Fibroblast of the aortic adventitia (primary cell): ENCODE measurements at places on chromosomes 3 and 15.

- DNase-seq, result no peak
Measured at GRCh38 chr3:99760031-99760430, 57.6 kb upstream of the CMSS1 start.

DNA sequence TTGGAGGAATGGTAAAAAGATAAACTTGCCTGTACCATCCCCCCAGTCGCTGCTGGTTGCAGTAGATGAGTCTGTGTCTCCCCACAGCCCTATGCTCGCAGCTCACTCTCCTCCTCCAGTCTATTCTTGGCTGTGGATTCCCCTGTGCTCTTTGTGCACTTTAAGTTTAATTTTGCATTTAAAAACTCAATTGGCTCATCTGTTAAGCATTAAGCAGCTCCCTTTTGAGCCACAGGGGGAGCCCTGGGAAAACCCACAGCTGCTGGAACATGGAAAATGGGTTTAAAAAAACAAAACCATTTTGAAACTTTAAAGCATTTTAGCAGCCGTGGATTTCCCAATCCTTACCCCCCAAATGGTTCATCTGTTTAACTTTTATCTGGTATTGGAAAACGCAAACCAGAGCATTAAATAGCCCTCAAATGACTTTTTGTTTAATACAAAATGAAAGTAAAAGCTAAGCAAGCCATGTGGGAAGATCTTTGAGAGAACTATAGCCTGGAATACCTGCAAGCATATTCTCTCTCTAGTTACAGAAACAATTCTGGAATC lies 536.9 kb downstream of the ZIC1 start:
- peak; percentile 94 for DNase-seq

DNA sequence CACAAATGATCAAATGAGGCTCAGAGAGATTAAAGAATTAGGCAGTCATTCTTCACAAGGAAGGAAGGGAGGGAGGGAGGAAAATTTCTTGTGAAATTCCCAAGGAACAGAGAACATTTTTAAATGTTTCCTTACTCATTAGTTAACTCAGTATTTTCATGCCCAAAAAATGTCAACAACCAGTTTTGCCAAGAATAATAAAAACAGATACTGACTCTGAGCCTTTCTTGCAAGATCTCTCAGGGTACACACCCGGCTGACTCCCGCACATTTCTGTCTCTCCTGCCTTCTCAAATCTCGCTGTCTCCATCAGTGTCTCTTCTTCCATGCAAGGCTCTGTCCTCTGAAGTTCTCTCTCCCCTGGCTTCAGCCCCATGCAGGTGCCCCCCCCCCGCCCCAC lies 265.9 kb downstream of the TJP1 start:
- DNase-seq, result peak; percentile 6

- no peak for DNase-seq
Measured at GRCh38 chr15:92633418-92633817, 22.2 kb downstream of the FAM174B start.

DNA sequence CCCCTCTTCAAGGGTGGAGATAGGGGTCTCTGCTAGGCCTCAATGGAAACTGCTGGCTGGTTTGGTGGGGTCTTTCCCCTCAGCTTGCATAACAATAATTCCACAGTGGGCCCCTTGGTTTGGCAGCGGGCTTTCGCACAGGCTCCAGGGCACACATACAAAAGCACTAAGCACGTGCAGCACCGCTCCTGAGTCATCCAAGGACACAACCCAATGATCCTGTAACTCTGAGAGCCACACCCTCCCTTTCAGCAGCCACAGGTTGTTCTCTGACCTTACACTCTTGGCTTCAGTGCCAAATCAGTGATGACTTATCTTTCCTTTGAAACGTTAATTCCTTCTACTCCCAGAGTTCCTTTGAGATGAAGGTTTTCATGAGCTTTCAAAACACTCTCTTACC lies 41.7 kb downstream of the DAPK2 start:
- DNase-seq, result peak; percentile 10

GRCh38 chr3:153892126-153892525 lies 229.1 kb upstream of the ARHGEF26 start:
- no peak for DNase-seq

- no peak for DNase-seq
Measured at GRCh38 chr15:73826711-73827251, 46.6 kb upstream of the TBC1D21 start.

- DNase-seq, result no peak
Measured at GRCh38 chr15:93359425-93360131, 270.6 kb upstream of the RGMA start.

GRCh38 chr3:139303216-139303615 lies 40.6 kb upstream of the MRPS22 start:
- DNase-seq, result no peak

GRCh38 chr3:127646501-127647046 lies 17.6 kb downstream of the PODXL2 start:
- no peak for DNase-seq

DNA sequence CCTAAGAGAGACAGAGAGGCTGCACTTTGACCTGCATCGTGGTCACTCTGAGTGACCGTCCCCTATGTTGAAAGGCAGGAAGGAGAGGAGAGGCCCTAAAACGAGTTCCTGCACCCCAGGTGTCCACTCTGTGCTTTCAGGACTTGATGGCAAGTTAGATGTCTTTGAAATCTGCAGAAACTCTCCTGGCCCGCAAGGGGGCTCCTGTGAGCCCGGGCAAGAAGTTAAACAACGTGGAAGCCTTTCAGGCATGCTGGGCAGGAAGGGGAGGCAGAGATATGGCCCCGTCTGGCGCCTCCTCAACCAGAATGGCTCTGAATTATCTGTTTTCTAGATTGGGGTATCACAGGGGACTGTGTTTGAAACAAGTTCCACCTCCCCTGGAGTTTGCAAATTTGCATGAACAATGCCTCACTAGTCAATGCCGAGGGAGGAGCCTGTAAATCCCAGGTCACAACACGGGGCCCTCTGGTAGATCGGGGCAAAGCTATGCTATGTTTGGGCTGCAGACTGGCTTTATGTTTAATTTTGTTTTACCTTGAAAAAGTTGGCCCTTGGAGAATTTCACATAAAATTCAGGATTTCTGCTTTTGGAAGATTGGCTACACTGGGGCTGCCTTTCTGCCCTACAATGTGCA lies 9.8 kb downstream of the CTXND1 start:
- peak; percentile 19 for DNase-seq

DNA sequence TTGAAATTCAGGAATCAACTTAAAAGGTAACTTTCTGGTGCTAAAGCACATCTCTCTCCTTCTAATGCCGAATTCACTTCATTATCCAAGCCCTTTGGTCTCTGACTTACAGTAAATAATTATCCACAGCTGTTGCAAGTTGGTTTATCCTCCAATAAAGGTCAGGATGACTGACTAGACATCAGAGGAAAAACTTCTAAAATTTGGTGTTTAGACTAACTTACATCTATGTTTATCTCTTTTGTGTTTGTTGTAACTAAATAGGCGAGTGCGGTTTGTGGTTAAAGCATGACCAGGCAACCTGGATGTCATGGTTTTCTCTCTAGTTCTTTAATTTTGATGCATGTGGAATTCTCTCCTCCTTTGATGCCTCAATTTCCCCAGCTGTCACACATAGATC lies 237.4 kb upstream of the LRTM1 start:
- DNase-seq, result no peak

DNA sequence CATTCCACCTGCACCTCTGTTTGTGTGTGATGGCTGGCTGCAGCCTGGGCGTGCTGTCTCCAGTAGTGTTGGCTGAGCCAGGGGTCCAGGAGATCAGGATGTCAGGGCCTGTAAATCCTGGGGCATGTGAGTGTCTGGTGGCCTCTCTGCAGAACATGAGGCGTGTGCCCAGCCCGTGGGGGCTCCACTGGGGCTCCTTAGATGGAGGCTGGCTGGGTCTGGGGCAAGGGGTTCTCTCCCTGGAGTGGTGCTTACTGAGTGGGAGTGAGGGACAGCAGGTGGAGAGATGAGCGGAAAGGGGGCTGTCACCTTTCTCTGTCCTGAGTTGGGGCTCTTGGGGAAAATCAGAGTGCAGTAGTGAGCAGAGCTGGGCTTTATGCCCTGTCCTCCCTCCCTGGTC lies 152.2 kb downstream of the CHDH start:
- no peak for DNase-seq

- no peak for DNase-seq
Measured at GRCh38 chr3:148269816-148270215, 427.9 kb upstream of the AGTR1 start.

GRCh38 chr15:90364251-90364650 lies 12.2 kb downstream of the ZNF774 start:
- DNase-seq, result peak; percentile 78

DNA sequence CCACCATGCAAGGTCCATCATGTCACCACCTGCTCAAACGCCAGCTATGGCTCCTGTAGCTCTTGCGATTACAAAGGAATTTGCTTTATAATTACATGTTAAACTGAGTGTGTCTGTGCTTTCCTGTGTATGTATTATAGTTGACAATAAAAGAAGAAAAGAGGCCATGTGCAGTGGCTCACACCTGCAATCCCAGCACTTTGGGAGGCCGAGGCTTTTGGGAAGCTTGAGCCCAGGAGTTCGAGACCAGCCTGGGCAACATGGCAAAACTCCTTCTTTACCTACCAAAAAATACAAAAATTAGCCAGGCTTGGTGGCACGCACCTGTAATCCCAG lies 27.0 kb downstream of the ATRIP start:
- DNase-seq, result no peak

GRCh38 chr15:28131946-28132345 lies 32.8 kb upstream of the OCA2 start:
- no peak for DNase-seq

- DNase-seq, result no peak
Measured at GRCh38 chr15:45677797-45678196, 43.0 kb downstream of the SQOR start.

GRCh38 chr3:76570436-76571057 lies 469.4 kb upstream of the ROBO2 start:
- DNase-seq, result no peak

DNA sequence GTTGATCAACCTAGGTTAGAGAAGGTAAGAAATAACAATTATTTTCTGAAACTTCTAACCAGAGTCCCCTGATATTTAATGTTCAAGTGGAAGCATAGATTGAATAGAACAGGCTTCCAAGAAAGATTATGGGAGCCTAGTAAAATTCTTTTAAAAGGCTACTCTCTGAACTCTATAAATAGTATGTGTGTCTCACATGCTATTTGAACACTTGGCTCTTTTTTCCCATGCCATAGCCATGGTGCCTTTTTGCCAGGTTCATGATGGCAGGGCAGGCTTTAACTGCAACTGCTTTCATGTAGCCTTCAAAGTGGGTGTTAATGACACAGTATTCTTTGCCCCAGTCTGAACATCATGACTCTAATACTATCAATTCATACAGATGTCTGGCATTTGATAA lies 22.9 kb upstream of the STRIT1 start:
- no peak for DNase-seq

DNA sequence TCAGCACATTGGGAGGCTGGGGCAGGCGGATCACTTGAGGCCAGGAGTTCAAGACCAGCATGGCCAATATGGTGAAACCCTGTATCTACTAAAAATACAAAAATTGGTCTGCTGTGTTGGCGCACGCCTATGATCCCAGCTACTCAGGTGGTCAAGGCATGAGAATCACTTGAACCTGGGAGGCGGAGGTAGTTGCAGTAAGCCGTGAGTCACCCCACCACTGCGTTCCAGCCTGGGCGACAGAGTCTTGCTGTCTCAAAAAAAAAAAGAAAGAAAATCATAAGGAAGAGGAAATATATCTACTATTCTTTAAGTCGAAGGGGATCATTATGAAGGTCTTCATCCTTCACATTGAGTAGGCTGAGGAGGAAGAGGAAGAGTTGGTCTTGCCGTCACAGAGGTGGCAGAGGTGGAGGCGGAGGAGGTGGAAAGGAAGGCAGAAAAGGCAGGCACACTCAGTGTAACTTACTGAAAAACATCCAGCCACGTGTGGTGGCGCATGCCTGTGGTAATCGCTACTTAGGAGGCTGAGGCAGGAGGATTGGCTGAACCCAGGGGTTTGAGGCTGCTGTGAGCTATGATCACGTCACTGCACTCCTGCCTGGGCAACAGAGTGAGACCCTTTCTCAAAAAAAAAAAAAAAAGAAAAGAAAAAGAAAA lies 14.2 kb downstream of the CSK start:
- no peak for DNase-seq

DNA sequence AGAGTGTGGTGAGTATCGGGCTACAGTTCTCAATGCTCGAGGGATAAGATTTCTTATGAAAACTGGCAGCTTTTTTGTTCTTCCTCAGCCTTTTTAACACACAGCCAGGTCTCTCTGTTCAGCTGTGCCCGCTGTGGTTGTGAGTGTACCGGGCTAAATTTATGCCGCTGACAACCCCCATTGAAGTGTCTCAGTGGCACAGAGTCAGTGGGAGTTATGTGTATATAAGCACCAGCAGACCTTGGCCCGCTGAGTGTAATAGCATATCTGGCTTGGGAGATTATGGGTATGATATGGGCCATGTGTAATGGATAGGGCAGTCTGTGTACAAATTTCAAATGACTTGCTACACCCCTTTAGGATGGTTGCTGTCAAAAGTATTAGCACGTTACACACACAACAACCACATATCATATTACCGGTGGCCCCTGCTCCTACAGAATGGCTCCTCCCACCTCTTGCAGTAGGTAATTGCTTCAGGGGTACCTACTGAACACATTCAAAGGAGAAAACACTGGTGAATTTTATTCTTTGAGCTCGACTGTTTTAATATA lies 26.9 kb upstream of the NR2F2 start:
- no peak for DNase-seq

- DNase-seq, result no peak
Measured at GRCh38 chr3:129357616-129358015, 70.8 kb downstream of the EFCAB12 start.

GRCh38 chr3:184751204-184752040 lies 39.6 kb upstream of the MAGEF1 start:
- DNase-seq, result no peak

- DNase-seq, result peak; percentile 79
Measured at GRCh38 chr3:153285194-153285641, 123.2 kb downstream of the RAP2B start.

GRCh38 chr3:101414121-101414520 lies 93.7 kb upstream of the IMPG2 start:
- no peak for DNase-seq

- DNase-seq, result peak; percentile 81
Measured at GRCh38 chr3:134462331-134462941, 23.3 kb downstream of the ANAPC13 start.

GRCh38 chr15:36992454-36992853 lies 107.9 kb downstream of the MEIS2 start:
- DNase-seq, result no peak

DNA sequence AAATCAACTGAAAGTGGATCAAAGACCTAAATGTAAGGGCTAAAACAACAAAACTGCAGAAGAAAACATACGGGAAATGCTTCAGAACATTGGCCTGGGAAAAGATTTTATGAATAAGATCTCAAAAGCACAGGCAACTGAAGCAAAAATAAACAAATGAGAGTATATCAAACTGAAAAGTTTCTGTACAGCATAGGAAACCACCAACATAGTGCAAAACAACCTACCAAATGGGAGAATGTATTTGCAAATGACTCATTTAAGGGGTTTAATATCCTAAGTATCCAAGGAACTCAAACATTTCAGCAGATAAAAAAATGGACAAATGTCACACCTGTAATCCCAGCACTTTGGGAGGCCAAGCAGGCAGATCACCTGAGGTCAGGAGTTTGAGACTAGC lies 489.1 kb downstream of the ROBO1 start:
- no peak for DNase-seq
